ENCODE measurements at places on chromosomes 6 and 20.

DNA sequence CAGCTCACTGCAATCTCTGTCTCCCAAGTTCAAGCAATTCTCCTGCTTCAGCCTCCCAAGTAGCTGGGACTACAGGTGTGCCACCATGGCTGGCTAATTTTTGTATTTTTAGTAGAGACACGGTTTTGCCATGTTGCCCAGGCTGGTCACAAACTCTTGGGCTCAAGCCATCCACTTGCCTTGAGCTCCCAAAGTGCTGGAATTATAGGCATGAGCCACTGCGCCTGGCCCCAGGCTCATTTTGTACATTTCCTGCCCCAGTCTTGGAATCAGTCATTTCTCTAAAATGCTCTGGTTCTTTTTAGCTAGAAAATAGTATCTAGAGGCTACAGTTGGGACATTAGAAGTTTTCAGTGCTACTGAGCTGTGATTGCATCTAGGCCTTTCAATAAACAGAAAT lies 13.5 kb downstream of the MANBAL start:
- no peak for DNase-seq

GRCh38 chr20:17852323-17852722 lies 116.3 kb downstream of the SNX5 start:
- no peak for DNase-seq

DNA sequence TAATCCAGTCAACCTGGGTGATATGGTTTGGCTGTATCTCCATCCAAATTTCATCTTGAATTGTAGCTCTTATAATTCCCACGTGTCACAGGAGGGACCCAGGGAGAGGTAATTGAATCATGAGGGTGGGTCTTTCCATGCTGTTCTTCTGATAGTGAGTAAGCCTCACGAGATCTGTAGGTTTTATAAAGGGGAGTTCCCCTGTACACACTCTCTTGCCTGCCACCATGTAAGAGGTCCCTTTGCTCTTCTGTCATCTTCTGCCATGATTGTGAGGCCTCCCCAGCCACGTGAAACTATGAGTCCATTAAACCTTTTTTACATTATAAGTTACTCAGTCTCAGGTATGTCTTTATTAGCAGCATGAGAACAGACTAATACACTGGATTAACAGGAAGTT lies 19.5 kb downstream of the GSTA3 start:
- no peak for DNase-seq

DNA sequence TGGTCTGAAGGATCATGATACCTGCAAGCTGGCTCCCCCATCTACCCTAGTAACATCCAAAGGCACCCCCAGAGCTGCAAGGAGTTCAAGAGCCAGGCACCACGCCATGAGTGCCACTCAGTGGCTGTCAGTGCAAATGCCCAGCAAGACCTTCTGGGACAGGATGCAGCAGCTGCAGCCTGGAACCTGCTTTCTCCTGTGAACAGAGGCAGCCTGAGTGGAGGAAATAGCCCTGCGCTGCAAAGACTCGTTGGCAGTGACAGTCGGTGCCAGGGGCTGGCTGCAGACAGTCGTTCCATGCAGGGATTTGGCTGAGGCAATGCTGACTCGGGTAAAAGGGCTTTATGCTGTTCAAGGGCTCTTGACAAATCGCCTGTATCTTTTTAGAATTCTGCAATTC lies 15.7 kb upstream of the SSTR4 start:
- no peak for DNase-seq

GRCh38 chr6:147268254-147268653 lies 64.0 kb downstream of the STXBP5 start:
- no peak for DNase-seq

DNA sequence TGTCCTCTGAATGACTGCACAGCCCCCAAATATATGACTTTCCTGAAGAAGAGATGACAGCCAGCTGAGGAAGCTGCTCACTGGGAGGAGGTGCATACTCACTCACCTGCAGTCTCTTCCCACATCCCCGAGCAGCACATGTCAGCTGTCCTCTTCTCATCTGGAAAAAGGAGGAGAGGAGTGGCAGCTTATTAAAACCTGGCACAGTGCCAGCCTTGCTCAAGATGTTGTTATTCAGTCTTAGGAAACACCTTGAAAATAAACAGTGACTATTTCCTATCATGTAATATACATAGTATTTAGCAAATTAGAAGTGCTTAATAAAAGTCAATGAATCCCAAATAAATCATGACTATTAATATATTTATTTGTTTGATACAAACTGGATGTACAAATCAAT lies 232.9 kb downstream of the EPM2A start:
- peak; percentile 13 for DNase-seq

- no peak for DNase-seq
These were observed 43.5 kb upstream of the SLC9A8 start for GRCh38 chr20:49769048-49769581.

- DNase-seq: peak; percentile 71
These were observed 194.9 kb downstream of the KIF6 start for GRCh38 chr6:39530201-39530759.

DNA sequence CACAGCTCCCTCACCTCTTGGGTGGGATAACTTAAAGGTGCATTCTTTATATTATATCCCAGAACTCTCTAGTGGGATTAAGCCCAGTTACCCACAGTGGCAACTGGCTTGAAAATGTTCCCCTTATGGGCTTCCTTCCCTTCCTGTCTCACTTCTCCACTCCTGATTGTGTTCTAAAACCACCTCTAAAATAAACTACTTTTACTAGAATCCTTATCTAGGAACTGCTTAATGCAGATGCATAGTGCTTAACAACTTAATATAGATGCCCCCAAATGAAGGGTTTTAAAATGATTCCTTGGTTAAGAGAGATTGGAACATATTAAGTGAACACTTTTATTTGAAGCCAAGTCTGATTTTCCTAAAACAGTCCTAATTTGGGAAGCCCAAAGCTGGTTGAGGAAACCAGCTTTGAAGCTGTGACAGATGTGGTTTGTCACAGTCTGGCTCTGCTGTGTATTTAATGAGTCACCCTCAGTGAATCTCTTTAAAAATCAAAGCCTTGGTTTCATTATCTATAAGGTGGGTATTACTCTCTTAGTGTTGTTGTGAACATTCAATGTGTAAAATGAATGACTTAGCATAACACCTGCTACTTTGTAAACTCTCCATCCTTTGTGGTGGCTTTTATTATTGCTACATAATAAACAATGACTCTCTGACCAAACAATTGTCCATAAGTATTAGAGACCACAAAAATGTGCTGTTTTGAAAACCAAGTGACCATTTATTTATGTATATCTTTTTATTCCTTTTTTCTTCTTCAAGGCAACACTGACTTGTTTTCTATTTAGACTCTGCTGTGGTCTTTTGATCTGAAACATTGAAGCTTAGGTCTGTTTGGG lies 24.4 kb downstream of the PLCB1 start:
- DNase-seq: peak; percentile 62

DNA sequence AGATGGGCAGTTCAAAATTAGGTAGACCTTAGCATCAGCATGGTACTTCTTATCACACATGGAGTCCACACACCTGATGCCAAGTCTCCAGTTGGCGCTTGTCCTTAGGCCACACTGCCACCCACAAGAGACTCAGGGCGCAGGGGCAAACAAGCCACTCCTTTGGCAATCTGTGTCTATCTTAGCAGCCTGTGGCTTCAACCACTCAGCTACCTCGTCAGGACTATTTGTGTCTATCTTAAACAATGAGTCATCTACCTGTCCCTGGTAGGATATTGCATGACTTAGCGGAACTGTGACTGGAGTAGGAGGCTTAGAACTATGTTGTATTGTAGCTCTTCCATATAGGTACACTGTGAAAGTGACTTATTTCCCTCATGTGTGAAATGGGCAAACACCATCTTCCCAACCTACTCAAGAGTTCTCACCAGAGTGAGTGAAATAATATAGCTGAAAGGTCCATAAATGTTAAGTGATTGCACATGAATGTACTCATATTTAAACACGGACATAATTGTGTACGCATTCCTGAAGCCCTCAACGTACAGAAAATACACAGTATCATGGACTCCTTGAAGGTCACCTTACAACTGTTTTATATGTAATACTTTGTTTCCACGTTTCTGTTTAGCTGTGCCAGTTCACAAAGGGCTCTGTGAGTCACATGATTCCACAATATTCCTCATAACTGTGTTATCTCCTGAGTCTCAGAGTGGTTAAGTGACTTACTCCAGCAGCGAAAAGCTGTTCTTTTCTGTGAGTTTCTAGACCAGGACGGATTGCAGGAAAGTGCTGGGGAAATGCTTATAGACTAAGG lies 1.6 kb downstream of the TRIM27 start:
- DNase-seq: peak; percentile 85

DNA sequence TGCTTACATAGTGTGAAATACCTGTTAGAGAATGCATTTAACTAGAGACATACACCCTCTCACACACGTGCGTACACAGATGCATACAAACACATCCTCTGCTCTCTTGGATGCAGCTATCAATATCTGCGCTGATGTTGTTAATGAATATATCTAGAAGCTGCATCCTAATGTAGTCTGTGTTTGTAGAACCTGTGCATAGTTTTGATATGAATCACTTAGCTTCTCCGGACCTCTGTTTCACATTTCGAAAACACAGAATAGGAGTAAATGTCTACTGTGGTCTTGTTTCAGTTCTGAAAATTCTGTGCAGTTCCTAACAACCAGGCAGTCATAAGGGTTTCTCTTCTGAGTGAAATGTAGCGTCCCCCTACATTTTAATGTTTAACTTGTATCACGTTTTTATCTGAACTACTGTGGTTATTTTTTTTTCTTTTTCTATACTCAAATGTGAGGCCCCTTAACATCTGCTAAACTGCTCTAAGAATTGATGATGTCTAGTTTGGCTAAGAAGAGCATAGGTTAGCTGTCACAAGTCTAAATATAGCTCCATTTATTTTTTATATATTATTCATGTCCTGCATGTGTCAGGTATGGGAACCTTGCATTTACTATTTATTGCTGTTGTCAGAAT lies 254.5 kb downstream of the TMEM242 start:
- DNase-seq: peak; percentile 72

GRCh38 chr6:144152334-144152900 lies 2.1 kb downstream of the STX11 start:
- DNase-seq: no peak

DNA sequence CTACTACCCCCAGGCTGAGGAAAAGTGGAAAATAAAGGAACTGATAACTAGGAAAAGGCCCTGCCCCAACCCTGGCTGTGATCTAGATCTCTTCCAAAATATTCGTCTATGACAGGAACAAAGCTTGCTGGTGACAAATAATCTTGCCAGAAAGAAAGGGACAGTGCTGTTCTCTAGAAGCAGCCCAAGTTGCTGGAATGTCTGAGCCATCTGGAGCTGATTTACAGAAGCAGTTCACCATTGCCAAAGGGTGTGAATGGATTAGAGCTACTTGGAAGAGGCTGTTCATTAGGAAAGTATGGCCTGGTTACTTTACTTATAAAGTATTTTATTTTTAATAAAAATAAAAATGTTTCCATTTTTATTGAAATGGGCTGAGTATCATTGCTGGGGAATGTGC lies 146.3 kb downstream of the EPM2A start:
- DNase-seq: no peak
